Adrenal gland (tissue), 19 donors: ENCODE measurements at places on chromosomes 3 and 15. TPM values are rescaled to one million over a fixed set of nuclear protein-coding genes. Genes with fewer than 3 reads are reported as not detected.

The SLC24A5 gene
- not detected for total RNA-seq

DNA sequence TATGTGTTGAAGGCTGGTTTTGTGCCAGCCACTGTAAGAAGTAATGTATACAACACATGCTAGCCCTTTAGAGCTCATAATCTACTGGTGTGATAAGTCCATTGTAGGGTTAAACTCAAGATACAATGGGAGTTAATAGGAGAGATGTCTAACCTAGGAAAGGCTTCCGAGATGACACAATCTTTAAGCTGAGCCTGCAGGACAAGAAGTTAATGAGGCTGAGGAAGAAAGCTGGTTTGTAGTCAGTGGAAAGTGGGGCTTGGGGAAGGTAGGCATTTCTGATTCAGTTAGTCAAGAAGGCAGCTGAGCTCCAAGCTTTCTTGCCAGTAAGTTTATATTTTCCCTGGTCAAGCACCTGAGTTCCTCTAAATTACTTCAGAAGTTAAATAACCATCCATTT, 83.0 kb upstream of the TGFBR2 start:
- H3K36me3 ChIP-seq: no peaks in the 10 kb centered on the region
- DNase-seq: no peak
- H3K4me1 ChIP-seq: no peaks in the 10 kb centered on the region
- no peaks in the 10 kb centered on the region for H3K27me3 ChIP-seq
- no peak overlapping the region for H3K4me3 ChIP-seq

DNA sequence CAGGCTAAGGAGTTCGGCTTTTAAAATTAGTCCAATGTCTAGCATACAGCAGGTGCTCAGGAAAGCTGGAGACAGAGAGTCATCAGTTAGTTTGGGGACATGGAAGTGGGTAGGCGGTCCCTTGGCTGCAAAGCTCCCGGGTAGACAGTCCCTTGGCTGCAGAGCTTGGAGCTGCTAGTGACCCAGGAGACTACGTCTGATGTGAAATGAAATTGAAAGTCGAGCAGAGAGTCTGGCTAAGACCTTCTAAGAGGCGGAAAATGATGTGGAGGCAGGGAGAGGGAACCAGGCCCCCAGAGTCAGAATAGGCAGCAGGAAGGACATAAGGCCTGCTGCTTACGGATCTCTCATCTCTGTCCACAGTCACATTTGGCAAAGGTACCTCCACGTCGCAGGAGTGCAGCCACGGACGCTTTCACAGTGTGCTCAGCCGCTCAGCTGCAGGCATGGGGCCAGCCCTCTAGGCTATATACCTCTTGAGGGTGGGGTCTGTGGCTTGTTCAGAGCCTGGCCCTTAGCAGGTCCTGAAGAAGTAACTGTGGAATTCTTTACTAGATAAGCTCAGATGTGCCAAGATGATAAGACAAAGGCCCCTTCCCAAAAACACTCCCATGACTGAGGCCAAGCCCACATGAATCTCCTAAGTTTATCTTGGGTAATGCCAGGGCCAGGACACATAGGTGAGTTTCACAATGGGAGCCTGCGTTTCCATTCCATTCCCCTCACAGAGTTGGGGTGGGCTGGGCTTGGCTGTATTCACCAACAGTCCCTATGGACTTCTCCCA, 131.7 kb downstream of the XXYLT1 start:
- no peak overlapping the region for H3K4me3 ChIP-seq
- H3K27me3 ChIP-seq: no peaks in the 10 kb centered on the region

The MESP2 gene
- total RNA-seq: not detected

- H3K36me3 ChIP-seq: no peaks in the 10 kb centered on the region
- no peaks in the 10 kb centered on the region for H3K27me3 ChIP-seq
- peak overlapping the region; percentile 17 for H3K27ac ChIP-seq
- peaks cover 6% of the 10 kb centered on the region for H3K4me1 ChIP-seq
Observed at GRCh38 chr15:76576523-76577279, 240.1 kb downstream of the ISL2 start.

GRCh38 chr3:62183087-62183486, 190.3 kb downstream of the FEZF2 start:
- H3K4me3 ChIP-seq: no peak overlapping the region
- H3K36me3 ChIP-seq: no peaks in the 10 kb centered on the region
- DNase-seq: no peak
- H3K27me3 ChIP-seq: no peaks in the 10 kb centered on the region
- peaks cover 7% of the 10 kb centered on the region for H3K4me1 ChIP-seq

DNA sequence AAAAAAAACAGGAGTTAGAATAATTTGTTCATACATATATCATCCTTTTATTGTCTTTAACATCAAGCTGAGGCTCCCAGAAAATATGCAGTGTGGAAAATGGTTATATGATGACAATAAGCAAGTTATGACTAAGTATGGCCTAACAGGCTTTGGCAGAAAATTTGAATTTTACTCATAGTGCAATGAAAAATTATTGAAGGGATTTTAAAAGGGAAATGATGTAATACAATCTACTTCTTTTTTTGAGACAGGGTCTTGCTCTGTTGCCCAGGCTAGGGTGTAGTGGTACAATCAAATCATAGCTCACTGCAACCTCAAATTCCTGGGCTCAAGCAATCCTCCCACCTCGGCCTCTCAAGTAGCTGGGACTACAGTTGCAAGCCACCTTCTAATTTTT, 78.7 kb downstream of the FAIM start:
- H3K4me1 ChIP-seq: no peaks in the 10 kb centered on the region
- H3K27me3 ChIP-seq: no peaks in the 10 kb centered on the region
- H3K27ac ChIP-seq: no peak overlapping the region
- H3K4me3 ChIP-seq: no peak overlapping the region
- DNase-seq: no peak
- H3K36me3 ChIP-seq: no peaks in the 10 kb centered on the region

DNA sequence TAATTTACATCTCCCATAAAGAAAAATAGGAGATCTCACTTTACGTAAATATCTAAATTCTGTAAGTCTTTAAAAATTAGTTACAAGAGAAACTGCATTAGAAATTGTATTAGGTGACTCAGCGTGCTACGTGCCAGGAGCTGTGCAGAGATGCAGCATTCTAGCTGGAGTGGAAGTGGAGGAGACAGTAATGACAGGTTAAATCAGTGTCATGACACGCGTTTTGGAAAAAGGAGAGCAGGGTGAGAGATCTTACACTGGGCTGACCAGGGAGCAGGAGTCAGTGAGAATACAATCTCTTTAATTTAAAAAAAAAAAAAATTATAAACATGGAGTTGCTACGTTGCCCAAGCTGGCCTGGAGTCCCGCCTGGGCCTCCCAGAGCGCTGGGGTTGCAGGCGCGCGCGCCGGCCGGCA, 635 bp downstream of the TUBGCP5 start:
- H3K36me3 ChIP-seq: peaks cover 5% of the 10 kb centered on the region
- DNase-seq: peak; percentile 42
- peak overlapping the region; percentile 23 for H3K4me3 ChIP-seq
- H3K27ac ChIP-seq: peak overlapping the region; percentile 87
- H3K4me1 ChIP-seq: peaks cover 9% of the 10 kb centered on the region

GRCh38 chr3:43015991-43016865, 37.1 kb downstream of the GASK1A start:
- no peak overlapping the region for H3K4me3 ChIP-seq
- H3K27ac ChIP-seq: peak overlapping the region; percentile 40
- no peaks in the 10 kb centered on the region for H3K4me1 ChIP-seq

GRCh38 chr15:60009124-60009960, 5.2 kb downstream of the FOXB1 start:
- peaks cover 84% of the 10 kb centered on the region for H3K27me3 ChIP-seq
- H3K27ac ChIP-seq: no peak overlapping the region
- no peak overlapping the region for H3K4me3 ChIP-seq

The ACKR4 gene
- 1.8 TPM for total RNA-seq

DNA sequence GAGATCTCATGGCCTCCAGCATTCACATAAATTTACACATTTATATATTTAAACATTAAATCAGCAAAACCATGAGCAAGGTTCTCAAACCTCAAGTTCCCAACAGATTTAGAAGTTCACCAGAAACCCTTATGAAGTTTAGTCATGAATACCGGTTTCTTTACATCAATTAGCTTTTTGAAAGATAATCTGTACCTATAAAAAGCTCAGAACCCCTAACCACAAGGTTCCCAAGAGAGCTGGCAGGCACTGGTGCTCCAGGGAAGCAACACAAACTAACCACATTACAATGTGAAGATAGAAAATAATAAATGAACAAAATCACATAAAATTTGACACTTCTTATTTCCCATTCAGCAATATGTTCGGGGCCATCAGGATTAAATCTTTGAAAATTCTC, 150.9 kb downstream of the FBN1 start:
- DNase-seq: no peak
- H3K27ac ChIP-seq: no peak overlapping the region

- no peak for DNase-seq
- H3K36me3 ChIP-seq: no peaks in the 10 kb centered on the region
- no peak overlapping the region for H3K4me3 ChIP-seq
- H3K27ac ChIP-seq: no peak overlapping the region
- H3K4me1 ChIP-seq: no peaks in the 10 kb centered on the region
Observed at GRCh38 chr15:35455201-35455600, 90.8 kb downstream of the DPH6 start.

GRCh38 chr3:61522626-61523025, 38.7 kb upstream of the PTPRG start:
- H3K27me3 ChIP-seq: no peaks in the 10 kb centered on the region
- no peak for DNase-seq
- no peak overlapping the region for H3K27ac ChIP-seq
- no peaks in the 10 kb centered on the region for H3K36me3 ChIP-seq
- no peaks in the 10 kb centered on the region for H3K4me1 ChIP-seq
- H3K4me3 ChIP-seq: no peak overlapping the region

The C3orf80 gene
- not detected for total RNA-seq
